GM23248 (cell line): ENCODE measurements at places on chromosomes 1 and 21.

DNA sequence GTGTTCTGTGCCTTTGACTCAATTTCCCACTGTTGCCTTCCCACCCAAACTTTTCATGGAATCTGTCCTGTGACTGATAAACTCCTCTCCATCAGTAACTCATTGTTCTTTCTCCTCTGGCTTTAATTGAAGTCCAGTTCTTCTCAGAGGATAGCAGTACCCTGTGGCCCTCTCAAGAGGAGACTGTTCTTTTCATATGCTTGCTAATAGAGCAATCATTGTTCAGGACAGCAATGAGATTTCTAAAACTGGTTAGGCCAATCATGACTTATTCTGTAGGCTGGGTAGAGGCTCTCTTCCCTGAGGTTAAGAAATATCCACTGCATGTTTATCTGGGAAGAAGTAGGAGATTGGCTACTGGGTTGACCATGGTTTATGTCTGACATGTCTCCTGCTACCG, 98.8 kb downstream of the CHD1L start:
- no peak overlapping the region for H3K4me3 ChIP-seq
- no peaks in the 10 kb centered on the region for H3K27me3 ChIP-seq
- DNase-seq = no peak
- no peak overlapping the region for H3K27ac ChIP-seq
- no peaks in the 10 kb centered on the region for H3K4me1 ChIP-seq

DNA sequence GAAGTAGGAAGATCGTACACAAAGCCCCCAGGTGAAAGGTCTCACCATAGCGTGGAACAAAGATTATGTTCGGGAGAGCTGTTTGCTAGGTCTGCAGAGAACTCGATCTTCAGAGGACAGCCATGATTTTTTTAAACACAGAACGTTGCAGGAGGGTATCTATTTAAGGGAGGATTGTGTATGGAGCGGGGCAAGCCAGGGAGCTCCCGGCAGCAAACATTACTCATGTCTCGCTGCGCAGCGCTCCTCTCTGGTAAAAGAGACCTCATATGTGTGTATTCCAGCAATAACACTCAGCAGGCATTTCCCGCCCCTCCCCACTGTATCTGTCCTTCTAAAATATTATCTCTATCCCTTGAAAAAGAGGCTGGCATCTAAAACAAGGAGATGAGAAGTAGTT, 2.7 kb downstream of the GLIS1 start:
- no peak overlapping the region for H3K27ac ChIP-seq
- peaks cover 39% of the 10 kb centered on the region for H3K4me1 ChIP-seq
- no peaks in the 10 kb centered on the region for H3K36me3 ChIP-seq
- no peak for DNase-seq
- no peak overlapping the region for H3K4me3 ChIP-seq

DNA sequence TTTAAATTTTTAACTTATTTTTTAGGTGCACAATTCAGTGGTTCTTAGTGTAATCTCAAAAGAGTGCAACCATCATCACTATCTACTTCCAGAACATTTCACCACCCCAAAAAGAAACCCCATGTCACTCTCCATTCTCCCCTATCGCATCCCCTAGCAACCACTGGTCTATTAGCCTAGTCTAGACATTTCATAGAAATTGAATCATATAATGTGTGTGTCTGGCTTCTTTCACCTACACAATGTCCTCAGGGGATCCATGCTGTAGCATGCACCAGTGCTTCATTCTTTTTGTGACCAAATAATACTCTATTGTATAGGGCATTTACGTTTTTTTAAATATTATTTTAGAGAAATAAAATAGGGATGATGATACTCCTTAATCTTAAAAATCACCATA, 64.7 kb downstream of the JAK1 start:
- no peaks in the 10 kb centered on the region for H3K36me3 ChIP-seq
- no peak overlapping the region for H3K4me3 ChIP-seq
- H3K4me1 ChIP-seq = peaks cover 23% of the 10 kb centered on the region
- no peak for DNase-seq
- no peak overlapping the region for H3K27ac ChIP-seq

GRCh38 chr1:77424236-77424635, 142.4 kb downstream of the AK5 start:
- H3K36me3 ChIP-seq = peaks cover 27% of the 10 kb centered on the region
- no peaks in the 10 kb centered on the region for H3K27me3 ChIP-seq
- H3K4me3 ChIP-seq = no peak overlapping the region
- peak; percentile 47 for DNase-seq
- H3K4me1 ChIP-seq = peaks cover 14% of the 10 kb centered on the region
- H3K27ac ChIP-seq = no peak overlapping the region

- no peak for DNase-seq
- H3K27ac ChIP-seq = no peak overlapping the region
- no peak overlapping the region for H3K4me3 ChIP-seq
- no peaks in the 10 kb centered on the region for H3K4me1 ChIP-seq
- H3K27me3 ChIP-seq = no peaks in the 10 kb centered on the region
- no peaks in the 10 kb centered on the region for H3K36me3 ChIP-seq
These were observed 171.1 kb downstream of the PIGK start for GRCh38 chr1:77047978-77048614.

GRCh38 chr1:17520041-17520440, 19.5 kb upstream of the ARHGEF10L start:
- H3K4me1 ChIP-seq = no peaks in the 10 kb centered on the region
- no peaks in the 10 kb centered on the region; the same call in 1 of the 2 replicates for H3K27me3 ChIP-seq
- H3K27ac ChIP-seq = no peak overlapping the region
- no peaks in the 10 kb centered on the region for H3K36me3 ChIP-seq

GRCh38 chr1:60678802-60679201, 403.6 kb upstream of the NFIA start:
- no peaks in the 10 kb centered on the region for H3K36me3 ChIP-seq
- H3K27ac ChIP-seq = no peak overlapping the region
- H3K4me3 ChIP-seq = no peak overlapping the region
- H3K4me1 ChIP-seq = no peaks in the 10 kb centered on the region

GRCh38 chr1:219373616-219373935, 199.9 kb downstream of the LYPLAL1 start:
- H3K27ac ChIP-seq = no peak overlapping the region
- no peaks in the 10 kb centered on the region for H3K27me3 ChIP-seq
- DNase-seq = no peak
- no peaks in the 10 kb centered on the region for H3K36me3 ChIP-seq

DNA sequence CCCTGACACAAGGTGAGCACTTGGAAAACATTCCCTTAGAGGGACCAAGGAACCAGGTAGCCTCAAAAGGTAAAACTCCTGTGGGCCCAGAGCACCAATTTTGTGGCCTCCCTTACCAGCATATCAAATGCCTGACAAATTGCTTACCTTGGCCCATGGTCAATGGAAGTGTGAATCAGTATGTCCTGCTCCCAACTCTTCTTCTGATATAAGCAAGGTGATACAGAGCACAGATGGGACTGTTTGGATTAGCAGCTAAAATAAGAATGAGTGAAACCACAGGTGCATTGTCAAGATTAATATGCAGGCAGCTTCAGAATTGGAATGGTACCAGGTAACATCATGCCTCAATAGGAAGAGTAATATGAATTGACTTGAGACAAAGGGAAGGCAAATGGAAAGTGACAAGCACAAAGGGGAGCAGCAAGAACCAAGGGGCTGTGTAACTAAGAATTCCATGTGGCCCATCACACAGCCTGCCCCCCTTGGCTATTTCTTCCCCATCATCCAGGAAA, 156.8 kb upstream of the KCND3 start:
- H3K4me1 ChIP-seq = no peaks in the 10 kb centered on the region
- no peak overlapping the region for H3K4me3 ChIP-seq
- no peak overlapping the region for H3K27ac ChIP-seq
- no peak for DNase-seq
- no peaks in the 10 kb centered on the region for H3K27me3 ChIP-seq
- H3K36me3 ChIP-seq = no peaks in the 10 kb centered on the region

- no peaks in the 10 kb centered on the region for H3K36me3 ChIP-seq
- H3K4me3 ChIP-seq = peak overlapping the region; percentile 82
- peak overlapping the region; percentile 61 for H3K27ac ChIP-seq
- peaks cover 25% of the 10 kb centered on the region for H3K4me1 ChIP-seq
- H3K27me3 ChIP-seq = no peaks in the 10 kb centered on the region
These were observed 1.2 kb upstream of the MTFR1L start for GRCh38 chr1:25818569-25818968.

DNA sequence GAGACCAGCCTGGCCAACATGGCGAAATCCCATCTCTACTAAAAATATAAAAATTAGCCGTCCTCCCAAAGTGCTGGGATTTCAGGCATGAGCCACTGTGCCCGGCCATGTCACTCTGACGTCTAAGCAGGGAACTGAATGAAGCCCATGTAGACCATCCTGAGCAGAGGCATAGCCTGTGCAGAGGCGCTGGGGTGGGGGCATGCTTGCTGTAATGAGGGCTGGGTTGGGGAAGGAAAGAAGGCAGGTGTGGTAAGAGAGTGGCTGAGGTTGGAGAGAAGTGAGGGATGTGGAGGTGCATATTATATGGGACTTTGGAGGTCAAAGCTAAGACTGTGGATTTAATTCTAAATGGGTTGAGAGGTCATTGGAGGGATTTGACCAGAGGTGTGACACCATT, 47.1 kb upstream of the SCMH1 start:
- no peak overlapping the region for H3K27ac ChIP-seq

DNA sequence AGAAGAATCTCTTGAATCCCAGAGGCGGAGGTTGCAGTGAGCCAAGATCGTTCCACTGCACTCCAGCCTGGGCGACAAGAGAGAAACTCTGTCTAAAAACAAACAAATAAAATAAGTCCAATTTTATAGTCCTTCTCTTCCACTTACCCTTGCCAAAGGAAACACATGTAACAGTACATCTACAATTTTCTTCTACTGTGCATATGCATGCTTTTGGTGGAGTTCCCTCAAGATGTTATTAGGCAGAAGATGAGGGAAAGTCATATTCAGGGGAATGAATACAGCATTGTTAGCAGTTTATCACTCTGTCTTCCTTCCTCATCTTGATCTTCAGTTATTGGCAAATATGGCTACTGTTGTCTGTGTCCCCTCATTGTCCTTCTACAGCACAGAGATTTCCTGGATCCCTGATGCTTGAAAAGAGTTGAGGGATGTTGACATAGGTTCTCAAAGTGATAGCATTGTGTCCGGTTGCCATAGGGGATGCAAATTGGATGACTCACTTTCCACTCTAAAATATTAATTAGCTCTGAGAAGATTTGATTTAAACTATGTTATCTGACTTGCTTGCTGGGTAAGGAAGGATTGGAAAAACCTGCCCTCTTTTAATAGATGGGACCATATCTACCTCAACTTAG, 1173.6 kb downstream of the KCNT2 start:
- H3K27me3 ChIP-seq = no peaks in the 10 kb centered on the region
- no peak overlapping the region for H3K4me3 ChIP-seq
- no peak for DNase-seq
- H3K27ac ChIP-seq = no peak overlapping the region
- H3K36me3 ChIP-seq = no peaks in the 10 kb centered on the region

DNA sequence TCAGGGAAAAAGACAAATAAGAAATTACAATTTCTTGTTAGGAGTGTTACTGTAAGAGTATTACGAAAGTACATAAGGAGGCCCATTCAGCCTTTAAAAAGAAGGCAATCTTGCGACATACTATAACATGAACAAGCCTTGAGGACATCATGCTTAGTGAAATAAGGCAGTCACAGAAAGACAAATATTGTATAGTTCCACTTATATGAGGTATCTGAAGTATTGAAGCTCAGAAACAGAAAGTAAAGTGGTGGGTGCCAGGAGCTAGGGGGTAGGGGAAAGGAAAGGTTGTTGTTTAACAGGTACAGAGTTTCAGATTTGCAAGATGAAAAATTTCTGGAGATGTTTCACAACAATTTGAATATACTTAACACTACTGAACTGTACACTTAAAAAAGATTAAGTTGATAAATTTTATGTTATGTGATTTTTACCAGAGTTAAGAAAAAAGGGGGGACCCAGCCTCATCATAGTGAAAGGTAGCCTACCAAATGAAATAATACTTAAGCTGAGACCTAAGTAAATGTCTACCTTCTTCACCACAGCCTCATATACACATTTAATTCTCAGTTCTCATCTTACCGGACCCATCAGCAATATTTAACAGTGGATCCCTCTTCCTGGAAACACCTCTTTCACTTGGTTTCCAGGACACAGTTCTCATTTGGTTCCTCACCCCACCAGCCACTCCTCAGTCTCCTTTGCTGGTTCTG, 19.5 kb downstream of the USP24 start:
- peak; percentile 69 for DNase-seq
- no peak overlapping the region for H3K4me3 ChIP-seq
- peaks cover 14% of the 10 kb centered on the region for H3K4me1 ChIP-seq
- peak overlapping the region; percentile 10; the same call in 1 of the 2 replicates for H3K27ac ChIP-seq
- H3K36me3 ChIP-seq = no peaks in the 10 kb centered on the region

- no peak overlapping the region for H3K4me3 ChIP-seq
- no peaks in the 10 kb centered on the region; the same call in 1 of the 2 replicates for H3K27me3 ChIP-seq
- DNase-seq = no peak
- no peaks in the 10 kb centered on the region for H3K36me3 ChIP-seq
- H3K27ac ChIP-seq = no peak overlapping the region
- no peaks in the 10 kb centered on the region for H3K4me1 ChIP-seq
These were observed 369.5 kb downstream of the NTNG1 start for GRCh38 chr1:107510347-107510746.

GRCh38 chr1:58699011-58699762, 675 bp downstream of the MYSM1 start:
- peaks cover 4% of the 10 kb centered on the region; the same call in 1 of the 2 replicates for H3K36me3 ChIP-seq
- peak; percentile 59 for DNase-seq
- H3K27ac ChIP-seq = peak overlapping the region; percentile 65
- no peaks in the 10 kb centered on the region for H3K27me3 ChIP-seq

DNA sequence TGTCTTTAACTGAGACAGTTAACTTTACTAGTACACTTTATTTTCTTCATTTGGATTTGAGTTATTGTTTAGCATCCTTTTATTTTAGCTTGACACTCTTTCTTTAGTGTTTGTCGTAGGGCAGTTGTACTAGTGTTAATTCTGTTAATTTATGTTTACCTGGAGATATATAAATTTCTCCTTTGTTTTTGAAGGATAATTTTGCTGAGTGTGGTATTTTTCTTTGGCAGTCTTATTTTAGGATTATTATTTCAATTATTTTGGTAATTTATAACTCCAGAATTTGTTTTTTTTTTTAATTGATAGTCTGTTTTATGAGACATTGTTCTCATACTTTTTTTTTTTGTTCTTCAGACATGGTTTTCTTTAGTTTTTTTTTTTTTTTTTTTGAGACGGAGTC, 73.8 kb upstream of the CHODL start:
- H3K4me3 ChIP-seq = no peak overlapping the region
- H3K4me1 ChIP-seq = no peaks in the 10 kb centered on the region
- H3K27me3 ChIP-seq = no peaks in the 10 kb centered on the region
- H3K27ac ChIP-seq = no peak overlapping the region
- no peaks in the 10 kb centered on the region for H3K36me3 ChIP-seq

- DNase-seq = peak; percentile 36
- no peak overlapping the region for H3K27ac ChIP-seq
- H3K27me3 ChIP-seq = no peaks in the 10 kb centered on the region
- 0 out of 2 replicates have a peak, but pooled peaks cover 9% of the 10 kb centered on the region for H3K4me1 ChIP-seq
- no peaks in the 10 kb centered on the region for H3K36me3 ChIP-seq
These were observed 398.7 kb downstream of the PLPP3 start for GRCh38 chr1:56180520-56181190.
